ENCODE measurements at places on chromosomes 13 and 19.

DNA sequence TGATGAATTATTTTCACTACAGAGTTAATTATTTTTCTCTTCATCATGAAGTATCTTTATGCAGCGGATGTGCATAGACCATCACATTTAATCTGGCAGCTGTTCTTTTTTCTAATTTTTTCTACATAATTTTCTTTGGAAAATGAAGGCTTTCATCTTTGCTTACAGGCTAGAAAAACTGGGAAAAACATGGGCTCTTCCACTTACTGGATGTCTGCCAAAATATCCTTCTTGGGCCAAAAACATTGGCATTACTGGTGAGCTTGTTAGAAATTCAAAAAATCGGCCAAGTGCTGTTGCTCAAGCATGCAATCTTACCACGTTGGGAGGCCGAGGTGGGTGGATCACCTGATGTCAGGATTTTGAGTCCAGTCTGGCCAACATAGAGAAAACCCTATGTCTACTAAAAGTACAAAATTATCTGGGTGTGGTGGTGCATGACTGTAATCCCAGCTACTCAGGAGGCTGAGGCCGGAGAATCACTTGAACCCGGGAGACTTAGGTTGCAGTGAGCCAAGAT, 176.8 kb downstream of the ZNF737 start:
- DNase-seq, result no peak

GRCh38 chr13:97113231-97114001, 108.7 kb upstream of the MBNL2 start:
- no peak for DNase-seq

GRCh38 chr19:30681162-30682100, 309.2 kb downstream of the ZNF536 start:
- DNase-seq, result no peak

DNA sequence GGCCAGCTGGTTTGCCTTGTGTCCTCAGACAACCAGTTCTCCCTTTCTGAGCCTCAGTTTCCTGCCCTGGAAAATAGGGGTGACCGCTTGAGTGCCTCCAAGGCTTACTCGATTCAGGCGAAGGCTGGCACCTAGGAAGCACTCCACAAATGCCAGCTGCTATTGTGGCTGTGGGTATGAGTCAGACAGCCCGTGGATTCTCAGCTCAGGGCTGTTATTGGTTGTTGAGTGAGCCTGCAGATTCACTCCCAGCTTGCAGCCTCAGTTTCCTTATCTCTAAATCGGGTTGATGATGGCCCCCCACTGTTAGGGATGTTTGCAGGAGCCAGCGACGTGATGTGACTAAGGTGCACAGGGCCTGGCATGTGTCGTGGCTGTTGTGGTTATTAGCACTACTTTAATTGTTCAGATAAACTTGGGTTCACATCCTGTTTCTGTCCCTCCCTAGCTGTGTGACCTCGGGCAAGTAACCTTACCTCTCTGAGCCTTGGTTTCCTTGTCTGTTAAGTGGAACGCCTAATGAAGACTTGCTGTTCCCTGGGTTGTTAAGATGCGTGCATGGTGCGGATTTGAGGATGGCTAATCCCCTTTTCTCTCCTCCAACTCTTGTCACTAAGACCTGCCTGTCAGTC, 2.4 kb downstream of the MARK4 start:
- DNase-seq, result no peak
